ENCODE measurements at places on chromosomes 7 and 10. TPM values are rescaled to one million over a fixed set of nuclear protein-coding genes. Genes with fewer than 3 reads are reported as not detected.

GRCh38 chr10:123380491-123381085 lies 226.4 kb downstream of the BUB3 start:
- no peak for DNase-seq
- H3K36me3 ChIP-seq, result no peaks in the 10 kb centered on the region
- H3K4me3 ChIP-seq, result no peak overlapping the region
- H3K27ac ChIP-seq, result no peak overlapping the region

DNA sequence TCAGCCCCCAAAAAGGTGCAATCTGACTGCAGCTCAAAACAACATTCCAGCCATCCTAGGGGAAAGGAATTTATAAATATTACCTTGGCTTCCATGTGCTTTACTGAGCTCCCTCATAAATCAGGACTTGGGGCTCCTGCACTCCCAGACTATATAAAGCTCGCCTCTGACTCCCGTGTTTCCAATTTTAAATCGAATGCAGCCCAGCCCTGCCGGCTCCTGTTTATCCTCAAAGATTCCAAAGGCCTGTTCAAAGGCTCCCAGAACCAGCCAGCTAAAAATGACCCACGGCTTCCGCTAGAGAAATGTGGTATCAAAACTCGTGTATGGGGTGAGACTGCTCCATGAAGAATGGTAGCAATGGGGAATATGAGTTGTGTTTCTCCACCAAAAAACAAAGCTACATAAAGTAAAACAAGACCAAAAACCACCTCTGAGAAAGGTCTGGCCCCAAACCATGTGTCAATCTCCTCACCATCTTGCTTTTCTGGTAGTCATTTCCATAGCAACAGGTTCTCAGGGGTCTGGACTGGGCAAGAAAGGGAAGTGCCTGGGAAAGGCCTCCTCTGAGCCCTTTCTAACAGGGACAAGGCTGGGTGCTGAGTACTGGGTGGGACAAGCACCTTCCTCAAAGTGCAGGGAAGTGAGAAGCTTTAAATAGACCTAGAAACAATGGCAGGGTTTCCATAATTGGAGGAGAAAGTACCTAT lies 5.1 kb downstream of the CALML3 start:
- no peak overlapping the region for H3K27ac ChIP-seq
- H3K4me1 ChIP-seq, result no peaks in the 10 kb centered on the region
- H3K27me3 ChIP-seq, result no peaks in the 10 kb centered on the region

DNA sequence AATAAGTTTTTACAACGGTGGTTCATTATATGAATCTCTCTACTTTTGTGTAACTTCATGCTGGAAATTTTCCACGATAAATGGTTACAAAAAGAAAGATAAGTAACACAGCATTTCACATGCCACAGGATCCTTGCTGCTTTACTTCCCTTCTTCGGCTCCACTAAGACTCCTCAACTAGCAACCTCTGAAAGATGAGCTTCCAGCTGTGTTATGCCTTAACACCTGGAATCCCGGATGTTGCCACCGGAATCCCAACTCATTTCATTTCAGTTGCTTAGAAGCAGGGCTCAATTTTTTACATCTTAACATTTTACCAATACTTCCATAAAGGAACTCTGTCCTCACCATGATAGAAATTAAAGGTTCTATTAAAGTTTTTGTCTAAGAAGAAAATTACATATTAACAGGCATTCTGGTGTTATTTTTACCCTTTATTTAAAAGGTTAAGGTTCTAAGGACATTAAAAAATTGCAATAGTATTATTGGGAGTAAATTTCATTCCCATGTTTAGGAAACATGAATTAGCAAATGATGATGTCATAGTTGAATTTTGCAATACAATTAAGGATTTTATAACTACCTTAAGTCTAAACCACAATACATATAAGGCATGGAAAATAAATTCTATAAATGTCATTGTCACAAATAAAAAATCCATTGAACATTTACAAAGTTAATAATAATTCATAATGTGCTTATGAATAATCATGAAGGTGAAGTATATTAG lies 57.1 kb upstream of the IL6 start:
- no peak overlapping the region for H3K4me3 ChIP-seq
- DNase-seq, result no peak
- H3K27ac ChIP-seq, result no peak overlapping the region
- H3K4me1 ChIP-seq, result peaks cover 26% of the 10 kb centered on the region

GRCh38 chr7:50068026-50068425 lies 25.0 kb downstream of the ZPBP start:
- no peaks in the 10 kb centered on the region for H3K36me3 ChIP-seq
- peaks cover 25% of the 10 kb centered on the region for H3K4me1 ChIP-seq
- no peak overlapping the region for H3K4me3 ChIP-seq
- no peaks in the 10 kb centered on the region for H3K27me3 ChIP-seq
- H3K27ac ChIP-seq, result no peak overlapping the region

- no peak overlapping the region for H3K27ac ChIP-seq
- H3K27me3 ChIP-seq, result no peaks in the 10 kb centered on the region
- no peak for DNase-seq
- H3K4me1 ChIP-seq, result no peaks in the 10 kb centered on the region
- H3K36me3 ChIP-seq, result no peaks in the 10 kb centered on the region
- no peak overlapping the region for H3K4me3 ChIP-seq
Observed at GRCh38 chr7:105438847-105439173, 50.1 kb upstream of the SRPK2 start.

Gene HOXA10
- total RNA-seq, result 19.6 TPM
